ENCODE measurements at places on chromosomes 3 and 15. TPM values are rescaled to one million over a fixed set of nuclear protein-coding genes. Genes with fewer than 3 reads are reported as not detected.

- H3K27ac ChIP-seq = no peak overlapping the region
- H3K4me1 ChIP-seq = peaks cover 25% of the 10 kb centered on the region
- no peak overlapping the region for H3K4me3 ChIP-seq
- no peak for DNase-seq
These were observed 2.2 kb downstream of the TYRO3 start for GRCh38 chr15:41561104-41561776.

DNA sequence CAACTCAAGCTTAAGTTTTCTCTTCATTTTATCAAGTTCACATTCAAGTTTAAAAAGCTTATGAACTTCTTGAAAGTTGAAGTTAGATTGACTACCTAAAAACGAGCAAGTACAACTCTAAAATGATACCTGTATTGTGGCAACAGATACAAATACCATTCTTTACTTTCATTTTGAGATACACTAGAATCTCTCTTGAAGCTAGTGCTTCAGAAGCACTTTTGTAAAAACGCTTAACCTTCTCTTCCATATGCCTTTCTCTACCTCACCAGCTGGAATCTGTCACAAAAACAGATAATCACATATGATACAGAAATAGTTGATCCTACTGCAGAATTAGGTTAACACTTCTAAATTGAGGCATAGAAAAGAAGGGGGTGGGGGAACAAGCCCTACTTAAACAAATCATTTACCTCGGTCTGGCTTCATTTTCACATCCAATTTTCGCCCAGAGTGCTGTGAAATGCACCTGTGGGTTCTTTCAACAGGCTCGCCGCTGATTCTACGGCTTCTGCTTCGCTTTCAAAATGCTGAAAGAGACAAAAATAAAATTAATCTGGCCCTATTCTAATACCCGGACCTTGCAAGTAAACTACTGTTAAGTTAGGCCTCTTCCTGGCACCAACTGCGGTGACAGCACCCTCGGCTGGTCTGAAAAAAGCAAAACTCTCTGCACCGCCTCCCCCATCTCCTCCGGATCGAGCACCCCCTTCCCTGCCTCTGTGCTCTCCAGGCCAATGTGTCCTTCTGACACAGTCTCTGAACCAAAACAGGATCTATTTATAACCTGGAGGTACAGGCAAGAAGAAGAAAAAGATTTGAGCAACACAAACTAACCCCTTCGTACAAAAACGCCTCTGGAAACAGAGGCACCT, 1.4 kb downstream of the ATOSA start:
- DNase-seq = peak; percentile 79
- H3K4me1 ChIP-seq = peaks cover 17% of the 10 kb centered on the region
- peak overlapping the region; percentile 87 for H3K4me3 ChIP-seq
- H3K36me3 ChIP-seq = peaks cover 21% of the 10 kb centered on the region
- H3K27ac ChIP-seq = peak overlapping the region; percentile 81

- peaks cover 10% of the 10 kb centered on the region for H3K4me1 ChIP-seq
- H3K4me3 ChIP-seq = peak overlapping the region; percentile 90
- peak overlapping the region; percentile 91 for H3K27ac ChIP-seq
- H3K36me3 ChIP-seq = peaks cover 20% of the 10 kb centered on the region
- no peaks in the 10 kb centered on the region for H3K27me3 ChIP-seq
These were observed 847 bp downstream of the WHAMM start for GRCh38 chr15:82810061-82810889.

- H3K27me3 ChIP-seq = no peaks in the 10 kb centered on the region
- no peak overlapping the region for H3K4me3 ChIP-seq
These were observed 98.4 kb upstream of the BHLHE40 start for GRCh38 chr3:4880850-4881249.

DNA sequence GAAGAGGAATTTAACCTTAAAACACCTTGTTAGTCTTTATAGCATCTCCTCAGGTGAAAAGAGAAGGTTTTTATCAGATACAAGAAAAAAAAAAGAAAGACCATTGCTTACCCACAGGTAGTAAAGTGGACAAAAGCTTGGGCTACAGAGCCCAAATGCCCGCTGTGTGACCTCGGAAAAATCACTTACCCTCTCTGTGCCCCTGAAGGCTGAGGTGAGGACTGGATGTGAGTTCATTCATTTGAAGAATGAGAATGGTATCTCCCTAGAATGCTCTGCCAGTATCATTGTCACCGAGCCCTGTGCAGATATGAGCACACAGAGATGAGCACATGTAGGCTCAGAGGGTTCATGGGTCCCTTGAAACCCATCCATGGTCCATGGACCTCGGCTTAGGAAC, 17.6 kb upstream of the FAM240A start:
- peaks cover 15% of the 10 kb centered on the region for H3K27me3 ChIP-seq
- H3K36me3 ChIP-seq = no peaks in the 10 kb centered on the region
- H3K27ac ChIP-seq = no peak overlapping the region

DNA sequence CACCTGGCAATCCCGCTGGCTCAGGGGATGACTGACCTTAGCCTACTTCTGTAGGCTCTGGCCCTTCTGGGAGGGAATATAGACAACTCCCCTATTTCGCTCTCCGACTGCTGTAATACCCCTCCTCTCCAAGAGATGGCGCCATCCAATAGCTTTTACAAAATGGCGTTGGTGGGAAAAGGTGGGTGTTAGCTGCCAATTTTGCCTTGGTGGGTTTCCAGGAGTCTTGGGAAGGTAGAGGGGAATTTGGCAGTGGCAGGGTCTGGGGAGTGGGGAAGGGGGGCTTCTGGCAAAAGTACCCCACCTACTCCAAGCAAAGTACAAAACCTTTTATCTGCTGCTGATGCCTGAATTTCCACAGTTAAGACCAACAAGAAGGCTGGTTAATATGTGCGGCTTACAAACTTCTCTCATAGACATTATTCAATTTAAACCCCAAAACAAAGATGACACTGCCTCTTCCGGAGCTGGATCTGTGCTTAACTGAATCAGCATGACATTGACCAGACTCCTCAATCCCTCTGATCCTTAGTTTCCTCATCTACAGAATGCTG, 62.1 kb downstream of the RASGRF1 start:
- H3K36me3 ChIP-seq = no peaks in the 10 kb centered on the region
- H3K4me3 ChIP-seq = no peak overlapping the region
- H3K27ac ChIP-seq = no peak overlapping the region
- no peak for DNase-seq

- H3K4me1 ChIP-seq = peaks cover 5% of the 10 kb centered on the region
- H3K27me3 ChIP-seq = no peaks in the 10 kb centered on the region
- peaks cover 13% of the 10 kb centered on the region for H3K36me3 ChIP-seq
- DNase-seq = peak; percentile 38
- peak overlapping the region; percentile 86 for H3K27ac ChIP-seq
- H3K4me3 ChIP-seq = peak overlapping the region; percentile 79
These were observed 682 bp downstream of the CLDND1 start for GRCh38 chr3:98521897-98522543.

GRCh38 chr15:32879980-32880379, 162.2 kb downstream of the GREM1 start:
- H3K36me3 ChIP-seq = no peaks in the 10 kb centered on the region
- H3K27me3 ChIP-seq = no peaks in the 10 kb centered on the region
- no peak overlapping the region for H3K4me3 ChIP-seq
- DNase-seq = no peak
- H3K4me1 ChIP-seq = no peaks in the 10 kb centered on the region
- H3K27ac ChIP-seq = no peak overlapping the region

DNA sequence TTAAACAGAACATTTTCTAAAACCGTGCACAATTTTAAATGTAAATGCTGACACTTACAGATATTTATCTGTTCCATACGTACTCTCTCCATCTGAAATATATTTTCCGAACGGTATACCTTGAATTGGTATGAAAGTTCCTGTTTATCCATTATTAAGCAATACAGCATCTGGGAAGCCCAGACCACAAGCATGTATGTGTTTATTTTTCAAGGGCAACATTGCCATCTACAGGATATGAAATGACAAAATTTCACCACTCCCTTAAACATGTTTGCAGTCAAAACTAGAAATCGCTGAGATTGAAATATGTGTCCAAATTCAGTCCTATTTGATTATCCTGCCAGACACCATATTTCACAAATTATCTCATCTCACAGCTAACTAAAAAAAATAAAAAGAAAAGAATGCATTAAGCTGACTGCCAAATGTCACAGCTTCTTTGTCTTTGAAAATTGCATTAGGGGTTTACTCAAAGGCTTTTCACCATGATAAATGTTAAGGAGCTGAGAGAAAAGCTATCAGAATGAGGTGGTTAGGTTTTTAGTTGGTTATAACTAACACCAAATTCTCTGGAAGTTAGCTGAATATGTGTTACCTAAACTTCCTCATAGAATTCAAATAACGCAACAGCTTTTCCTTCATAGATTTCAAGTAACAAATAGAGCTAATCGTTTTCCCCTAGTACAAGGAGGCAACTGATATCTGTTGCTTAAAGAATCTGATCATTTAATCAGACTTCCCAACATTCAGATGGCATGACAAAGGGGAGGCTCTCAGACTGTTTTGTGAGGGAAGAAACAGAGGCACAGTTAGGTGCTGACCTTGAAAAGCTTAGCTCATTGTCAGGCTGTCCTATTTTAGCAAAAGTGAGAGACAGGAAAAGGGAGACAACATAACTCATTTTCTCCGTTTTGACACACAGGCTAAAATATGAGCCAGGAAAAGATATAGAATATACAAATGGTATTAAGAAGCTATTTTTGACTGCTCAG, 533.1 kb downstream of the TBL1XR1 start:
- H3K27me3 ChIP-seq = no peaks in the 10 kb centered on the region
- no peak overlapping the region for H3K4me3 ChIP-seq
- no peaks in the 10 kb centered on the region for H3K36me3 ChIP-seq
- DNase-seq = no peak
- H3K4me1 ChIP-seq = peaks cover 7% of the 10 kb centered on the region

DNA sequence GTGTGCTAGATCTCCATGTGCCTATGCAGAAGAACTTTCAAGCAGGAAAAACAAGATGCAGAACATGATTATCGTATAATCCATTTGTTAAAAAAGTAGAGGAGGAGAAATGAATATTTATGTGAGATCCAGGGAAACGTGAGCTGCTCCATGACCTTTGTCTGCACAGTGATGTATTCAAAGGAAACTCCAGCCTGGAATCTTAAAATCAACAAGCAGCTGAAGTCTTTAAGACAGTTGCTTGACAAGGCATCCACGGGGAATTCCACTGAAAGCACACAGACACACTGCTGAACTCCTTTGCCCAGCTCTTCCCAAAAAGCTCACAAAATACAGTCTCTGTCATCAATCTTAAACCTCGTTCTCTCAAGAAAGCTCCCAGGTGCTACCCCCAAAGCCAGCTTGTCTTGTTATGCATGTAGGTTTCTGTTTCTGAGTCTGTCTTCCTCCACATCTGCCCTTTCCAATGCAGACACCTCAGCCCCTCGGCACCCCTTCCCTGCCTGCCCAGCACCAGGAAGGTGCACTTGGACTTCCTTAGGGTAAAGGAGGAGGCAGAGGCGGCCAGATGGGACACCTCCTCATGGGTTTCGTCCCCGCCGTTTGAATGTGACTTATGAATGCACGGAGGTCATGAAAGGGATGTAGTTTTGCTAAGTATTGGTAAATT, 28.7 kb downstream of the LRRK1 start:
- no peak overlapping the region for H3K4me3 ChIP-seq
- H3K4me1 ChIP-seq = peaks cover 2% of the 10 kb centered on the region
- no peak overlapping the region for H3K27ac ChIP-seq
- no peaks in the 10 kb centered on the region for H3K27me3 ChIP-seq
- no peak for DNase-seq

DNA sequence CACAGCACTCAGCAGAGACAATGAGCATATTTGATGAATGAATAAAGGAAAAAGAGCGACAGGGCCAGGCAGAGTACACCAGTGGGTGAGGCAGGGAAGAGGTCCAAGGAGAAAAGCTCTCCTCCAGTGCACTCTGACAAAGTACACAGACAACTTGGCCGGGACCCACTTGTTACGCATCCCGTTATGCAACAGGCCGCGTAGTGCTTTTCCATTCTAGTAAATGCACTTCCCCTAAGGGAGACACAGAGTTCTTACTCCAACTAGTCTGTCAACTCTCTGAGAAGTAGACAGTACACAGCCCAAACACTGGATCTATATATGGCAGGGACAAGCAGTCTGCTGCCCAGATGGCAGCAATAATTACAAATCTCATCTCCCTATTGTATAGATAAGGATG, 18.5 kb downstream of the LARP6 start:
- H3K27me3 ChIP-seq = no peaks in the 10 kb centered on the region
- H3K27ac ChIP-seq = peak overlapping the region; percentile 6
- H3K4me3 ChIP-seq = no peak overlapping the region

SPESP1 gene
- total RNA-seq = 2.9 TPM

GRCh38 chr15:99416191-99417188, 149.3 kb upstream of the MEF2A start:
- H3K27me3 ChIP-seq = no peaks in the 10 kb centered on the region
- H3K4me3 ChIP-seq = no peak overlapping the region

DNA sequence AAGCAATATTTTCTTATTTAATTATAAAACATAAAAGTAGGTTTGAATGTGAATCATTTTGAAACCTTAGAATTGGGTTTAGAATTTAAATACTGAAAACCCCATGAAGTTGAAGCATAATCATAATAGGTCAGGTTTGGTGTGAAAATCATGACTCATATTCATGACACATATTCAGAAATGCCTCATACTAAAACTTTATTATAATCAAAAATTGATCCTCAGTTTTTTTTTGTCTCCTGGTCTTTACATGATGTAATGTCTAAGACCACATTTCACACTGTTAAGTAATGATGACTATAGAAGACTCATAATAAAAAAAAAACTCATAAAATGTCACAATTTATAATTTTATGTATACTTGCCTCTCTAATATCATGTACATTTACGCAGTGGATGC, 190.4 kb downstream of the FOXP1 start:
- H3K27ac ChIP-seq = no peak overlapping the region
- H3K36me3 ChIP-seq = no peaks in the 10 kb centered on the region
- H3K4me3 ChIP-seq = no peak overlapping the region
- H3K4me1 ChIP-seq = peaks cover 37% of the 10 kb centered on the region

DNA sequence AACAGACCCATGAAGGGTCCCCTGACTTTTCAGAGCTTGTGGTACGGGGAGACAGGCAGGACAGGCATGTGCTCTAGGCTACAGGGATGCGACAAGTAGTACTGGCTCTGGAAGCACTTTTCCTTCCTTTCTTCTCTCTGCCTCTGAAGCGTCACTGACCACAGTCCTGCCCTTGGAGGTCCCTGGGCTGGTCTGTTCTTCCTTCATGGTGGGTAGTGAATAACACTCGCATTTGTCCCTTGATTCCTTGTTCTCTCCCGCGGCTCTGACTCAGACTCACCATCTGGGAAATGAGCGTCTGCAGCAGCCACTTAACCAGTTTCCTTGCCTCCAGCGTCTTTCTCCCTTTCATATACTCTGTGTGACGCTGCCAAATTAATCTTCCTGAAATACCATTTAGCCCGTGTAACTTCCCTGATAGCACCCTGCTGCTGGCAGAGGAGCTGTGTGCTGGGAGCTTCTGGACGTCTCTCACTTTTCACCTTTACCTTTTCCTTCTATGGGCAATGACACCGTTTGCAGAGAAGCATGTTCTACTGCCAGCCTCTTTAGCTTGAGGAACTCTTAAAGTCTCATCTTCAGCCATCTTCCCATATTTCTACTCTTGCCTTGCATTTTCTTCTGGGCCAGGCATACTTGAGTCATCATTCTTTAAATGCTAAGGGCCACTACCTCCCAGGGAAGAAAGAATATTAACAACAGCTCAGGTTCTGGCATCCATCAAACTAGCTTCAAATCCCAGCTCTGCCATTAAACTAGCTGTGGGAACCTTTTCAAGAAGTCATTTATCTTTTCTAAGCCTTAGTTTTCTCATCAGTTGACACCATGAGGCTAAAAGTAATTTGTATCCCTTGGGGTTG, 33.6 kb downstream of the TMEM45A start:
- H3K27ac ChIP-seq = peak overlapping the region; percentile 52
- DNase-seq = peak; percentile 74
- no peaks in the 10 kb centered on the region for H3K27me3 ChIP-seq
- H3K36me3 ChIP-seq = no peaks in the 10 kb centered on the region

APOD gene
- total RNA-seq = 1.4 TPM
